Left ventricle myocardium inferior (tissue), 1 donor: ENCODE measurements at places on chromosomes 7 and 10. TPM values are rescaled to one million over a fixed set of nuclear protein-coding genes. Genes with fewer than 3 reads are reported as not detected.
A peak's percentile ranks its signal among the peaks of the same experiment; 100 is the strongest.

CLRN3 gene
- total RNA-seq = not detected

GRCh38 chr10:91555455-91555854 lies 77.4 kb downstream of the PPP1R3C start:
- no peak for DNase-seq

CAMK1D gene
- total RNA-seq = 2.5 TPM

- DNase-seq = peak; percentile 20
Measured at GRCh38 chr7:112495810-112496462, 15.1 kb downstream of the LSMEM1 start.

- no peak for DNase-seq
Measured at GRCh38 chr7:87784424-87784823, 91.7 kb downstream of the SLC25A40 start.
